AG10803 (cell line): ENCODE measurements at places on chromosomes 2 and 18.

GRCh38 chr2:179137200-179137759 lies 87.3 kb upstream of the CCDC141 start:
- DNase-seq = no peak

- no peak for DNase-seq
Measured at GRCh38 chr2:188580738-188581137, 289.1 kb downstream of the GULP1 start.

DNA sequence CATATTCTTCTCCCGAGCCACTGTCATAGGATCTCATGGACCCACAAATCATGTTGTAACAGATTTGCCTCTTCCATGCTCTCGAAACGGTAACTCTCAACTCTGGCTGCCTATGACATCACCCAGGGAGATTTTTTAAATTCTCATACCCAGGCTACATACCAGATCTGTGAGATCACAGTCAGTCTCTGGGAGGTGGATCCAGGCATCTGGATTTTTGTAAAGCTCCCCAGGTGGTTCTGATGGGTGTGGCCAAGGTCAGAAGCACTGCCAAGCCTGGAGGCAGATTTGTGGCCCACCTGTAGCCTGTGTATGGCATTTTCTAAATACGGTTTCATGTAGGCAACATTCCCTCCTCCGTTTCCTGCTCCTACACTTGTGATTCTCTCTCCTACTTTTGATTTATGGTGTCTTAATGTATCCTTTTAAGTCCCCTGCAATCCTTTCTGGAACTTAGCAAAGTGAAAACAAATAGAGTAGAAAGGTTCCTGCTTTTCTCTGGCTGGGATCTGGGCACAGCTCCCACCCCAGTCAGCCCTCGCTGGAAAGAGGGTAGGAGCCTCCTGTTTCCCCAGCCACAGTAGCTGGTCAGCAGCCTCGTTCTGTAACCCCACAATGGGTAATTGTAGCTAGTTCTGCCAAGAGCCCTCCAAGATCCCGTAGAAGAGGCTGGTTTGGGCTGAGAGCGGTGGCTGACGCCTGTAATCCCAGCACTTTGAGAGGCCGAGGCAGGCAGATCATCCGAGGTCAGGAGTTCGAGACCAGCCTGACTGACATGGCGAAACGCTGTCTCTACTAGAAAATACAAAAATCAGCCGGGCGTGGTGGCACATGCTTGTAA lies 96.2 kb downstream of the KLHL29 start:
- peak; percentile 86 for DNase-seq

GRCh38 chr18:8379187-8379941 lies 229.9 kb upstream of the RAB12 start:
- DNase-seq = no peak

DNA sequence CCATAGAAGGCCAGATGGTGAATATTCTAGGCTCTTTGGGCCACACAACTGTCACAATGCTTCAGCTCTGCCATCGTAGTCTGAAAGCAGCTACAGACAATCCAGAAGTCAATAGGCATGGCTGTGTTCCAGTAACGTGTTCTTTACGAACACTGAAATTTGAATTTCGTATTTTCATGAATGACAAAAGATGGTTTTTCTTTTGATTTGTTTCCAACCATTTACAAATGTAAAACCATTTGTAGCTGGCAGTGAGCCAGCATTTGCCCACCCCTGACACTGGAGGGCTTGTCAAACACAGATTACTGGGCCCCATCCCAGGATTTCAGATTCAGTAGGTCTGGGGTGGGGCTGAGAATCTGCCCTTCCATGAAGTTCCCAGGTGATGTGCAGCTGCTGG lies 83.0 kb upstream of the ATG16L1 start:
- no peak for DNase-seq

GRCh38 chr18:3251963-3252277 lies 4.3 kb downstream of the MYL12A start:
- DNase-seq = peak; percentile 89

DNA sequence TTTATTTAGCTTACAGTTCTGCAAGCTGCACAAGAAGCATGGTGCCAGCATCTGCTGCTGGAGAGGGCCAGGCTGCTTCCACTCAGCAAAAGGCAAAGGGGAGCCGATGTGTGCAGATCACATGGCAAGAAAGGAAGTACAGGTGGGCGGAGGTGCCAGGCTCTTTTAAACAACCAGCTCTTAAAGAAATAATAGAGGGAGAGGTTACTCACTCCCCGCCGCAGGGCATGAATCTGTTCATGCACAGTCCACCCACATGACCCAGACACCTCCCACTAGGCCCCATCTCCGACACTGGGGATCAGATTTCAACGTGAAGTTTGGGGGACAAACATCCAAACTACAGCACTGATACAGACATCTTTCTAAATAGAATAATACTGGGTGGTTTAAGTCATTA lies 105.8 kb downstream of the MTCL1 start:
- DNase-seq = no peak

DNA sequence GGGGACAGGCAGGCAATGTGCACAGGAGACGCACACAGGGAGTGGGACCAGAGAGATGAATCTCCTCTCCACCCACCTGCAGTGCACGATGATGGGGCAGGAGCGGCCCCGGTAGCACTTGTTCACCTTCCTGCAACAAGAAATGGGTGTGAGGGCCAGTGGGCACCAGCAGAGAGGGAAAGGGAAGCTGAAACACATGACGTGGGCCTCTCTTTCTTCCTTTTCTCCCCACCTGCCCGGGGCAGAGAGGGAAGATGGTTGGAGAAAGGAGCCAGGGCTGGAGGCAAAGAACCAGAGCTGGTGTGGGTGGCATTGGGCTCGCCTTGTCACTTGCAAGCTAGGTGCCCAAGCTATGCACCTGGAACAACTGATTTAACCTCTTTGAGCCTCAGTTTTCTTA lies 12.2 kb downstream of the DNAJB2 start:
- DNase-seq = no peak

DNA sequence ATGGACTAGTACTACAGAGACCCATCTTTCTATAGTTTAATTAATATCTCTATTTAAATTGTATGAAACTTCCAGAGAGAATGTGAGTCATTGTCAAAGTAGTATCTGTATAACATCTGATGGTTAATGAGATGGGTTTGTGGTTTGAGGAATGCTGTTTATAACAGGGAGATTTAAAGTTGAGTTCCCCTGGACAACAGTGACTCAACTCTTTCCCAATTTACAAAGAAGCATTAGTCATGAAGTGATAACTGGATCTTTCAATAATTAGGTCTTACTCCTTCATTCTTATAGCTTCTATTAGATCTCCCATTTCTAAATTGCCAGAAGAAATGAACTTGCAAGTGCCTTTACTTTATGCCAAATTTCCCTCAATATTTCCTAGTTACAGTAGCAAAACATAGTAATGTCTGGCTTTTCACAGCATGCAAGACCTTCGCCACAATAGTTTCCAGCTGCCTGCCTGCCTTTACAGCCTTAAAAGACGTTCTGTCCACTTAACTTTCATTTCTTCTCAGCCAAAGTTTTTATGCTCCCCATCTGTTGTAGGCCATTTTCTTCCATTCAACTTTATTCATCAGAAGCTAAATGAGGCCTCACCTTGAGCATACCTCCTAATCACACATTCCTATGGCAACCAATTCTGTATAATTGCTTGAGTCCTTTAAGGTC lies 47.7 kb upstream of the WDR75 start:
- DNase-seq = peak; percentile 98
